ENCODE measurements at places on chromosomes 5 and 9.

DNA sequence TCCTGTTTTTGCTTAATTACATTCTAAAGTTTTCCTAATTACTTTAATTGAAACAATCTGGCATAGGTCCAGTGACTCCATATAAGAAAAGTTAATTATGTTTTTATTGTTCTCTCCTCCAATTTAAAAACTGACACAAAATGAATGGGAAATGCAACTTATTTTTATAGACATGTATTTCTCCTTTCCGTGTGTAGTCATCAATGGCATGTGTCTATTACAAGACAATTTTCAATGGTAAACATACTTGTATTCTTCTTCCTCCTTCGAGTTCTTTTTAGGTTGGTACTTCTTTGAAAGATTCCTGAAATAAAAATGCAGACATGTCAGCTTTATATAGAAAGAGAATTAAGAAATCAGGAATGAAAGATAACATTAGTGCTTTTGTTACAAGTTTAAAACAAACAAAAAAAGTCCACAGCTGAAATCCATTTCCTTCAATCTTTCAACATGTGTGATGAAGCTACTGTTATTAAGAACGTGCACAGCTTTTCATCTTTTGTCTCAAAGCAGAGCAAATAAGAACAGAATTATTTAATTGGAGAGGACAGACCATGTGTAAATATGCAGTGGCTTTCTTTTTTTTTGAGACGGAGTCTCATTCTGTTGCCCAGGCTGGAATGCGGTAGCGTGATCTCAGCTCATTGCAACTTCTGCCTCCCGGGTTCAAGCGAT, 63.8 kb downstream of the FNBP1 start:
- no peak for DNase-seq

DNA sequence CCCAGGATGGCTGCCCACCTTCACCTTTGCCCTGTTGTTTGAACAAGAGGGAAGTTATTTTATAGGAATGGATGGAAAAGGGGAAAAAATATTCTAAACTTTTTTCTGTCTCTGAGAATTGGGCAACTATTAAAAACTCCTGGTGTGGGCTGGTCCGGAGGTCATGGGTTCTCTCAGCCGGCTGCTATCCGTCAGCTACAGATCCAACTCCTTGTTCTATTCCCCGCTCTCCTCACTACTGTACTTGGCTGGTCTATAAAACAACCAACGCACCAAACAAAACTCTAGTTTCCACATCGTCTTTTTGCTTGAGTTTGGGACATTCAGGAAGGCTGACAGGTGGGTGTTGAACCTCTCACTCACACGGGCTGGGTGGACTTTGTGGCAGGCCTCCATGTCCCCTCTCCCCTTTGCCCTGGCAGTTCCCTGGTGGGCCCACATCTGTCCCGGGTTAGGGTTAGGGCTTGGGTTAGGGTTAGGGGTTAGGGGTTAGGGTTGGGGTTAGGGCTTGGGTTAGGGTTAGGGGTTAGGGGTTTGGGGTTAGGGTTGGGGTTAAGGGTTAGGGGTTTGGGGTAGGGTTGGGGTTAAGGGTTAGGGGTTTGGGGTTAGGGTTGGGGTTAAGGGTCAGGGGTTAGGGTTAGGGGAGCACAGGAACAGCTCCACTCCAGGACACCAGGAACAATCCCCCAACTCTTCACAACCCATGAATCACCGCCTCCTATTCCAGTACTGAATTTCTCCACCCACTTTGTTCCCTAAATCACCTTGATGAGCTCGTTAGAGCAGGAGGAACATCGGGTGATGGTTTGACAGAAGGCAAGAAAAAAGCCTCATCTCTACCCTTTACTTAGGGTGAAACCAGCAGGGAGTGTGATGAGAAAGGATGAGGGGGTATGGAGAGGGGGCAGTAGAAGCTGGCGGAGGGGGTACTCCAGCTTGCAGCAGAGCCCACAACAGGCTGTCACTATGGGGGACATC, 302.1 kb upstream of the IRX4 start:
- DNase-seq: no peak

DNA sequence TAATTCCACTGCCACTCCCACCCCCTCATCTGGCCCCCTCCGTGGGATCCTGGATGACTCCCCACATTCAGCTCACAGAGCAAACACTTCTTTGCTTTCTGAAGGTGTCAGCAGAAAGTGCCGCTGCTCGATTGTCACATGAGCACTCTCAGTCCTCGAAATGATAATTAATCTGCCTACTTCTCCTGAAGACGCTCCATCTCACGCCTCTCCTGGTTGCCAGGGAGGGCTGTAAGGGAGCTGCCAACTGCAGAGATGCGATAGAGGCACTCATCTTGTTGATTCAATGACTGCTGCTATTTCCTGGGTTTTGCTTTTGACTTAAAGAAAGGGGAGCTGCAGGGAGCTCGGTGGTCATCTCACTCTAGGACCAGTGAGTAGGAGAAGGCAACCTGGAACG, 206.5 kb downstream of the DAB2IP start:
- DNase-seq: no peak

DNA sequence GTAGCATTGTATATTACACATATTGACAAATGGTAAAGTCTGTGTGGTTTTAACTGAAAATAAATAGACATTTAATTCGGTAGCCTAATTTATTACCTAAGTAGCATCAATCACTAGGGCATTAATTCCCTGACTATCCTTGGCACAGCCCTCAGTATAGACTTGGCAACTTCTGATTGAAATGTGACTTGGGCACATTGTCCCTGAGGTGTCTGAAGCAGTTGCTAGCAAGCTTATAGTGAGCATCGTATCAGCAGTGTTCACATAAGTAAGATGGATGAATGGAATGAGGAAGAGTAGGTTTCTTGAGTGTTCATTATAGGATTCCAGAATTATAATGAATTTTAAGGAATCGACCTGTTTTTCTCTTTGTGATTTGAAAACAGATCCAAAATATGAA, 16.1 kb downstream of the LURAP1L start:
- DNase-seq: no peak

GRCh38 chr9:38432922-38433510, 8.8 kb upstream of the IGFBPL1 start:
- peak; percentile 37 for DNase-seq

- no peak for DNase-seq
Measured at GRCh38 chr9:99052815-99053715, 51.8 kb upstream of the TGFBR1 start.

GRCh38 chr5:179452356-179453230, 97.8 kb upstream of the RUFY1 start:
- DNase-seq: no peak

- peak; percentile 70 for DNase-seq
Measured at GRCh38 chr5:139492700-139493192, 10.2 kb upstream of the STING1 start.

GRCh38 chr5:134029156-134029555, 24.4 kb upstream of the VDAC1 start:
- DNase-seq: peak; percentile 96

- DNase-seq: no peak
Measured at GRCh38 chr5:141763541-141763940, 81.5 kb upstream of the ARAP3 start.

- peak; percentile 61 for DNase-seq
Measured at GRCh38 chr9:126514037-126514821, 99.5 kb upstream of the LMX1B start.

- DNase-seq: peak; percentile 51
Measured at GRCh38 chr5:56302027-56302426, 68.9 kb upstream of the ANKRD55 start.

DNA sequence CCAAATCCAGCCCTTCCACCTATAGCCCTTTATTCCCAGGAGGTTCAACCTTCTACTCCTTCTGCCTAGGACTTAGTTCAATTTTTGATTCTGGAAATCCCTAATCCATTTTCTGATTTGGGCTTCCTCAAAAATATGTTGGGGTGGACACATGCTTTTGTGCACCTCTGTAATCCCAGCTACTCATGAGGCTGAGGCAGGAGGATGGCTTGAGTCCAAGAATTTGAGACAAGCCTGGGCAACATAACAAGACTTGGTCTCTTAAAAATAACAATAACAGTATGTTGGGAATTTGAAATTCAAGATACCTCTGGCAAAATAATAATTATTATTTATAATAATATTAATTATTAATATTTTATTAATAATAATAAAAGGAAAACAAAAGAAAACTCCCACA, 188.7 kb upstream of the TLE4 start:
- DNase-seq: no peak

DNA sequence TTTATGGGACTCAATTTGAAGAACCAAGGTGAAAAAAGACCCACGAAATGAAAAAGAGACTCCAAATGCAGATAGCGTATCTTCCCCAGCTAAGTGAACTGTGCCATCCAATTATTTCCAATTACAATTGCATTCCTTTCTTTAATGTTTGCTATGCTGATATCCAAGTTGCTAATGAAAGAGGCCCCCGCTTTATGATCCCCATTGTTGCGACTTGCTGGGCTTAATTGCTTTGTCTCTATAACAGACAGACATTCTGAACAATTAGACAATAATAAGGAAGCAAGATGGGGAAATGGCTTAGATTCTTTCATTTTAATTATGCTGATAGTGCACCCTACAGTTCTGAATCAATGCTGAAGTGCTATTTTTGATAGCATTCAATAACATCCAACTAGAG, 354.3 kb downstream of the KIF4B start:
- DNase-seq: no peak

All from EL (cell line).